ENCODE measurements at places on chromosomes 11 and 22.

DNA sequence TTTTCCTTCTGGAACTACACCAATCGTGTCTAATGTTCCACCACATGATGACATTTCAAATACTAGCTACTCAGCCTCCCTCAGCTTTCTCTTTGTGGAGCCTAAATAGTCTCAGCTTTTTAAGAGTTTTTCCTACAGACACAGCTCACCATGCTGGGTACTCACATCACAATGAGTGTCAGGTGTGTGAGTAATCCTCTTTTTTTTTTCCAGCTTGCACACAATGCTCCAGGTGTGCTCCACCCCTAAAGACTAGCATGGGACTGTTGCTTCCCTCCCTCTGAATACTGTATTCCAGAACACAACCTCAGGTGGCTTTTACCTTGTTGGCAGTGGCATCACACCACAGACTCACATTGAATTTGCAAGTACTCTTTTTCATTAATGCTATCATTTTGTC lies 11.7 kb downstream of the BTG4 start:
- no peak for DNase-seq

DNA sequence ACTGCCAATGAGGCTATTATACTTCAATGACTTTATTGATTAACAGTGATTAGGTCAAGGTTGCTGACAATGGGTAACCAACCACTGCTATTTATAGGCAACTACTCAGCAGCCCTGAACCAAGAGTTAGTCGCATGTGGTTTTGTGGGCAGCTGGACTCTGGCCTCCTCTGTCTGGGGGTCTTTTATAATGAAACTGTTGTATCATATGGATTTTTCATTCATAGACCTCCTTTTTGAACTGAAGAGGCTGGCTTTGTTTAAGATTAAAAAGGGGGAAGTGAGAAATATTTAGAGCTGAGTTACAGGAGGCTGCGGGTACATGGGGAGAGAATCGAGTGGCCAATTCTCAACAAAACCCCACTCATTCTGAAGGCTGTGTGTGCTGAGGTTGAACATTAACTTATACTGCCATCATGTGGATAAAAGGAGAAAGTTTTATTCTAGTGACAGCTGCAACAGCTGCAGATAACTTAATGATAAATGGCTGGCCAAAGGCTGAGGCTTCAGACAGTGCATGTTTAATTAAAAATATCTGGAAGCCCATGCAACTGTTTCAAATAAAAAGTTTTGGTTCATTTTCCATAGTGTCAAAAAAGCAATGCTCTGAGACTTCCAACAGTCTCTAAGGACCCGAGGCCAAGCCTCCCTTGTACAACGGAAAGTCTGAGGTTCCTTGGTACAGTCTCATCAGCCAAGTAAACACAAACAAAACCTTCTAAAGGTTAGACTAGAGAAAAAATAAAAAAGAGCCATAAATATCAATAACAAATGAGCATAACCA lies 682.6 kb downstream of the KCNA4 start:
- no peak for DNase-seq

- DNase-seq: no peak
These were observed 135.6 kb downstream of the SBF2 start for GRCh38 chr11:10158461-10158860.

GRCh38 chr11:69220561-69221051 lies 64.9 kb downstream of the SMIM38 start:
- DNase-seq: no peak

DNA sequence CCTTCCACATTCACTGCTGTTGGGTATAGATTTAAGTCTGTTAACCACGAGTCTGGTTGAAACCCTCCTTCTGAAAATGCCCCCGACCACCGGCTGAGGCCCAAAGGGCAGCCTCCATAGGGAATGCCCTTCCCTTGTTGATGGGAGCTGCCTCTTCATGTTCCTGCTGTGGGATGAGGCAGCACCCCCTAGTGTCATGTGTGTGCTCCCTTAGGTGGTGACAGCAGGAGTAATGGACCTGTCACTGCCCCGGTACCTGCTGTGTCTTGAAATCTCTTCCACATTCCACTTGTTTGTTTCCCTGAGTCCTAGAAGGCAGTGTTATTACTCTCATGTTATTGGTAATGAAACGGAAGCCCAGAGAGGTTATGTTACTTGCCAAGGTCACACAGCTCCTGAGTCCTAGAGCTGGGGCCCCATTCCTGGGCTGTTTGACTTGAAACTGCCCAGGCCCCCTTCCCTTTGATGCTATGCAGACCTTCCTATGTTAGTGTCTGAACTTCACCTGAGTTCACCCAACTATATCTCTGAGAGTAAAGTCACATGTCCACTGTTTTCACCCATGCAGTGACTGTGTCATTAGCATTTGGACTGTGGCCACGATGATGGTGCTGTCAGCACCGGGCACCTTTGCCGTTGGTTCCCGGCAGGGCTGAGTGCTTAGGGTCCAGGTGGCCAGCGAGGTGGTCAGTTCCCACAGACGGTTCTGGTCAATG lies 234.3 kb downstream of the TBC1D22A start:
- no peak for DNase-seq

DNA sequence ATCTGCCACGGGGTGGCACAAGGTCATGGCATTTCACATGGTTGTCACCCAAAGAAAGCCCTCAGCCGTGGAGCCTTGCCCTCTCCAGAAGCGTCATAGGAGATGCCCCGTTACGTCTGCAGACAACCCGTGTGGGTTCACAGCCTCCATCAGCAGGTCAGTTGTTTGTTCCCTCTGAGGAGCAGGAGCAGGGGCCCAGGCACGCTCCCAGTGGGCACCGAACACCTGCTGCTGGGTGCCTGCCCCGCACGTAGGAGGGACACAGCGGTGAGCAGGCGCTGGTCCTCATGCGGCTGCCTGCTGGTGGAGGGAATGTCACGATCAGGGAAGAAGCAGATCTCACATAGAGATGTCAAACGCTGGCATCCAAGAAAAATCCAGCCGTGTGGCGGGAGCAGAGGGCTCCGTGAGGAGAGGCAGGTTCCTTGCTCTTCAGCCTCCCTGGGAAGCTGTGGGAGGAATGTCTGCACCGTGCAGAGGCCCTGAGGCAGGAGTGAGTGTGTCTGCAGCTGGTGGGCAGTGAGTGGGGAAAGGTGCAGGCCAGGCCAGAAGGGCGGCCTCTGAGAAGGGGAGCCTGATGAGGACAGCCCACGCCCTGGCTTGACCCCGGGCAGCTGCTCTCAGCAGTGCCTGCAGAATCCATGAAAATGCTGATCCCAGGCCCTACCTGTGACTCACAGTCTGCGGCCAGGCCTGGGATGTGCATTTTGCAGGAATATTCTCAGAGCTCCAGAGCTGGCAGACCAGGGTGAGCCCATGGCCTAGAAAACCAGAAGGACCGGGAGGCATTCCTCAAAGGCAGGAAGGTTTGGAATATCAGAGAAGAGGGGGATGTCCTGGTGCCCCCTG lies 36.4 kb upstream of the TH start:
- no peak for DNase-seq

DNA sequence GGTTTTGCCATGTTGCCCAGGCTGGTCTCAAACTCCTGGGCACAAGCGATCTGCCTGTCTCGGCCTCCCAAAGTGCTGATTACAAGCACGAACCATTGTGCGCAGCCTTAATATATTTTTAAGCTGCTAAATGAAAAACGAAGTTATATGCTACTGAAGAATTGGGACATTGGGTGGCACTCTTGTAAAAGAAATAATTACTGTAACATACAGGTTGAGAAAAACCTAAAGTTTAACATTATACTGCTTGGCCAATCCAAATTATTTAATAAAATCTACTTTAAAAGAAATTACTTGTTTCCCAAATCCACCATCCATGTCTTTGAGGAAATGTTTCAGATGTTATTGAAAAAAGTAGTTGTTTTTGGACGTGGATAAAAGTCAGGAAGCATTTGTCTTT lies 37.9 kb upstream of the ARHGAP32 start:
- no peak for DNase-seq

- no peak for DNase-seq
These were observed 30.3 kb downstream of the KREMEN1 start for GRCh38 chr22:29103121-29103520.

DNA sequence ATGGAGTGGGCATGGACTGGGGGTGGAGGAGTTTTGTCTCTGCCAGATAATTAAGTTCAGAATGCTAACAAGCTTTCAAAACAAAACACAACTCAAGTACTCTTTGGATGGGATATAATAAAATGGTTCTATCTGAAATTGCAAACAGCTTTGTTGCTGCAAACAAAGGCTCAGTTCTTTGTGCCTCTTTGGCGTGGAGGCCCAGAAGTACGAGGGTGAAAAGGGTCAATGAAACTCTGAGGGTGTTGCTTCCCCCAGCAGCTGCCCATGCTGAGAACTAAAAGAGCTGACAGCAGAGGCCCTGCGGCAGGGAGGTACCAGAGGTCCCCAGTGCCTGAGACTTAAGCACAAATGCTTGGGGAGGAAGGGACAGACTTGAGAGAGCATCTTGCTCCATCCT lies 26.5 kb upstream of the IGSF22 start:
- no peak for DNase-seq

GRCh38 chr22:36577019-36577418 lies 48.1 kb upstream of the EIF3D start:
- no peak for DNase-seq

- no peak for DNase-seq
These were observed 18.0 kb downstream of the TP53AIP1 start for GRCh38 chr11:128924510-128925249.

- no peak for DNase-seq
These were observed 942.3 kb downstream of the NTM start for GRCh38 chr11:132312701-132313111.

- no peak for DNase-seq
These were observed 11.2 kb downstream of the CRYBB1 start for GRCh38 chr22:26606611-26607010.

GRCh38 chr11:3037040-3037944 lies 19.9 kb downstream of the CARS1 start:
- DNase-seq: peak; percentile 60

GRCh38 chr11:134362192-134362901 lies 30.6 kb downstream of the GLB1L2 start:
- no peak for DNase-seq

DNA sequence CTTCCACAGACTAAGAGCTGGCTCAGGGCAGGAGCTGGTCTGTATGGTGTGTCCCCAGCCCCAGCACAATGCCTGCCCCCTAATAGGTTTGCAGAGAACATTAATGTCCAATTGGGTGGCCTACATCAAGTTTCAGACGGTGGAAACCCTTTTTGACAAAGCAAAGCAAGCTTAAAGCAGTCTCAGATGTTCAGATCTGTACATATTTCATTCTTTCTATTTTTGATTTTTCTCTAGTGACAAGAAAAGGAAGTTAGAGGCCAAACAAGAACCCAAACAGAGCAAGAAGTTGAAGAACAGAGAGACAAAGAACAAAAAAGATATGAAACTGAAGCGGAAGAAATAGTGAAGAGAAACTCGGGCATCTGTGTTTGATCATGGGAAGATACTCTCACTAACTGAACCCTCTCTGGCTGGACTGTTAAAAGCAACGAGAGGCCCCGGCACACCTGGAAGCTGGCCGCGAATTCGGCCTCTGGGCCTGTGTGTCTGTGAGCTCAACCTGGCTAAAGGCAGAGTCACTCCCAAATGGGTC lies 40.5 kb downstream of the NAT10 start:
- no peak for DNase-seq

DNA sequence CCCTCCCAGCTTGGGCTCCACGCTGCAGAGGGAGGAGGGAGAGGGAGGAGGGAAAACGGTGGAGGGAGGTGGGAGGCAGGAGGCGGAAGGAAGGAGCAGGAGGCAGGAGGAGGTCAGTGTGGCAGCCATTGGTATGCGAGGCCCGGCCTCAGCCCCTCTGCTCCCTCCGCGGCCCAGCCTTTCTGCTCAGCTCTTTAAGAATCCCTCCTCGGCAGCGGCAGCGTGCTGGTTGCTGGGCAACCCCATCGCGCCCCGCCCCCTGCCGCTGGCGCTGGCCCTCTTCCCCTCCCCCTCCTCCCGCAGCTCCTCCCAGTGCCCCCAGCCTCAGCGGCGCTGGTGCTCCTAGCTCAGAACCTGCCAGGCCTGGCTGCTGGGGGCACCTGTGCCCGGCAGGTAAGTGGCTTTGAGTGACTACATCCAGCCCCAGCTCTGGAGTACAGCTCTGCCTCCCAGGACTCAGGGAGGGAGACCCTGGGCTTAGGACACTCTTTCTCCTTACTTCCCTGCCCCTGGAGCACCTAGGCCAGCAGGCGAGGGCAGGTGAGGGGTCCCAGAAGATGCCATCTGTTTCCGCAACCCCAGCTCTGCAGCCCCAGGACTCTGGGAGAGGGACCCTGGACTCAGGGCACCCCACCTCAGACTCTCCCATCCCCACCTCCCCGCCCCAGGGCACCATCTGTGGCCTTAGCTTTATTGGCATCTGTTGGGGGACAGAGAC lies 7.2 kb upstream of the FLRT1 start:
- peak; percentile 27 for DNase-seq

DNA sequence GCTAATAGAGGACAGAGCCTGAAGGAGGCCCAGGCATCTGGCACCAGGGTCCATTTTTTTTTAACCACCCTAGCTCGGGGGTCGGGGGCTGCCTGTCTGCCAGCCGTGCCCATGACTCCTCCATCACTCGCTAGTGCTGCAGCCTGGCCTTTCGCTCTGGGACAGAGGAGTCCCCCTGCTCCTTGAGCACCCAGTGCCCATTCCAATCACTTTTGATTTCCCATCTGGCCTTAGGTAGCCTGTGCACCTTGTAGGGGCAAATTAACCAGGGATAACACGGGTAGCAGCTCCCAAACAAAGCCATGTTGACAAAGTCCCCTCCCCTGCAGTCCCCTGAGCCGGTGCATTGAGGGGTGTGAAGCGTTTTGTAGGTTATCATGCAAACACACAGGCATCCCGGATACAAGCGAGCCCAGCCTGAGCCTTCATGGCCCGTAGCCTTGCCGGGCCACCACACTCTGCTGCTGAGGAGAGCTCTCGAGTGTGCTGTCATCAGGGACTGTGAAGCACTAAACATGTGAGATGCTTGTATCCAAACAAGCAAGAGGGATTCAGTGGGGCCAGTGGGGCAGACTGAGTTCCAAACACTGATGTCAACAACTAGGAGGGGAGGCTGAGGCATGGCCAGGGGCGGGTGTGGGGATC lies 208.7 kb downstream of the DSCAML1 start:
- DNase-seq: no peak

DNA sequence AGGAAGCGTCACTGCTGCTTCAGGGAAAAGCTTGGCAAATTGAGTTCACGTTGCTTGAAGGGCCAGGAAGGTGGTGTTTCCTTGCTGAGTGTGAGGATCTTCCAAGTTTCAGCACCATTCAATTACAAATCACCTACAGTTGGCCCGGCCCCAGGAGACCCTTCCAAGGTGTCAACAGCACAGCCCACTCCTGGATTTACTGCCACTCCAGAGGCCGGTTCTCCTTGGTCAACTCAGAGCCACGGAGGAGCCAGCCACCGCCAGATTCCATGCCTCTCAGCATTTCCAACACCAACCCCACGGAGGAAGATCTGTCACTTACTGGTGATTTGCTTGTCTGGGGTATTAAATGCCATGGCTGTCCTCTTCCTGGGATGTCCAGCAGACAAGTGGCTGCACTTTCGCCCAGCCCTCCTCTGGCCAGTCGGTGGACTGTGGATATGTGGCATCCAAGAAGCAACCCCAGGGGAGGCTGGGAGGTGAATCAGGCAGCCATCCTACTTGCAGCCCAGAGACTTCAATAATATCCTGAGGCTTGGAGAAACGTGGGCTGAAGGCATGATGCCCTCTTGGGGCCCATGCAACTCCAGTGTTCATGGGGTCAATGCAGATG lies 74.1 kb upstream of the SHANK2 start:
- DNase-seq: no peak

GRCh38 chr11:84476581-84476980 lies 1150.6 kb downstream of the DLG2 start:
- DNase-seq: no peak
